ENCODE measurements at places on chromosomes 11 and 22.

DNA sequence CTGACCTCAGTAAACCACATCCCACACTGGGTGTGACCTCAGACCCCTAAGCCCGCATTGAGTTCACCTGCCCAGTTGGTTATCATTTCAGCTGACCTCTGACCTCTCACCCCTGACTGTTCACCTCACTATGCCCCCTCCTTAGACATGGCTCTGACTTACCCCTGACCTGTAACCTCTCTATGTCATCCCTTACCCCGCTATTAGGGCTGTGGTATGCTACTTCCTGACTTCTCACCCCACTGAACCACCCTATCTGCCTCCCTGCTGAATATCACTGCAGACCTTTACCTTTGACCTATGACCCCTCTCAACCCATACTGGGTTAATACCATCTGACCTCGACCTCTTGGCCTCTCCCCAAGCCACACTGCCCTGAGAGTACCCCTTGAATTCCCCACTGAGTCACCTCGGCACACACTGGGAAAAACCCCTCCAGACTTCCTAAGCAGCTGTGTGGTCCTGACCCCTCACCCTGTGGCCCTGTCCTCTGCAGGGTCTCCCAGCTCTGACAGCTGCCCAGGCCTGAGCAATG lies 8.3 kb downstream of the PLCB3 start:
- DNase-seq, result no peak

DNA sequence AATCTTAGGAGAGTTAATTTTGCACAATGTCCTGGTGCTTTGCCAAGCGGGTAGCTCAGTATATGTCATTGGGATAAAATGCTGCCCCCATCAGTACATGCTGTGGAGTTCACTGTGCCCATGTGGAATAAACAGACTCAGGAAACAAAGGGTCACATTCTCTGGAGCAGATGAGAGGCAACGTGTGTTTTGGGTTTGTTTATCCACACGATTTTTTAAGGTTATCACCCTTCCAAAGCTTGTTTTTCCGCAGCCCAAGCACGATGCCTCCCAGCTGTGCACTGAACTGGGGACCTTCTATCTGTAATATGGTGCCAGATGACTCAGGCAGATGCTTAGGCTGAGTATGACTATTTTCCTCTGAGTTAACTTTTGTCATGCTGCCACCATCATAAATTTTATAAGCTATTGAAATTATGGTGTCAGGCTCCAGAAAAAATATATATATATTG lies 6.5 kb downstream of the OR4D6 start:
- DNase-seq, result no peak

DNA sequence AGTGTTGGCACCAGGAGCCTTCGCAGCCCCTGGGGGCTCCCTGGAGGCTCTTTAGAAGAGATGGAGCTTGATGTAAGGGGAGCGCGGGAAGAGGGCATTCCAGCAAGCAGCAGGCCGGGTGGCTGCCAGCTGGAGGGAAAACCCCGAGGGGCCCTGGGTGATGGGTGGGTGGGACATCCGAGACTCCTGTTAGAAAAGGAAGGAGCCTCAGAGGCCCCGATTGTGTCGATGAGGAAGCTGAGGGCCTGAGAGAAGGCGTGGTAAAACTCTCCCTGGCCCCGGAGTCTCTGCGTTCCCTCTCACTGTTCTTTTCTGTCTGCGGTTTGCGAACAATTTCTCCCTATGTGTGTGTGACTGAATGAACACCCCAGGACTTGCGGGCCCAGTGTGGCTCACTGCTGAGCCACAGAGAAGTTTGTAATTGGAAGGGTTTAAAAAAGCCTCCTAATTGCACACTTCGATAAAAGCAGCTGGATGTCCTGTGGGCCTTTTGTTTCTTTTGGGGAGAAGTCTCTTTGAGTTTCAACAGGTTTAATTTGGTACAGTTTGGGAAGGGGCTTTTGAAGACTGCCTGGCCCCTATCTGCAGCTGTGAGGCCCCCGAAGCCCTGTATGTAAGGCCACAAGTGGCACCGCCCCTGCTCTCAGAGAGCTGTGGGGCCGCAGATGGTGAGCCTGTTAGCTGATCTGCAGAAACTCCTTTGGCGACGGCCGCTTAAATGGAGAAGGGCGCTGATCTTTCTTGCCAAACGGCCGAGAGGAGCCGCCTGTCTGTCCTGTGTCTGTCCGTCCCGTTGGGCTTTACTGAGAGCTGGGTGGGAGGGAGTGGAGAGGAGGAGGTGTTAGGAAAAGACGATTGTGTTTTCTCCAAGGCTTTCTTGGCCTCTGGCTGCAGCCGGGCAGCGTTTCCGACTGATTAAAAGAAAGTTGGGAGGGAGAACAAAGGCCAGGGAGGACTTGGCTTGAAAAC lies 2.0 kb downstream of the FBLN1 start:
- no peak for DNase-seq

DNA sequence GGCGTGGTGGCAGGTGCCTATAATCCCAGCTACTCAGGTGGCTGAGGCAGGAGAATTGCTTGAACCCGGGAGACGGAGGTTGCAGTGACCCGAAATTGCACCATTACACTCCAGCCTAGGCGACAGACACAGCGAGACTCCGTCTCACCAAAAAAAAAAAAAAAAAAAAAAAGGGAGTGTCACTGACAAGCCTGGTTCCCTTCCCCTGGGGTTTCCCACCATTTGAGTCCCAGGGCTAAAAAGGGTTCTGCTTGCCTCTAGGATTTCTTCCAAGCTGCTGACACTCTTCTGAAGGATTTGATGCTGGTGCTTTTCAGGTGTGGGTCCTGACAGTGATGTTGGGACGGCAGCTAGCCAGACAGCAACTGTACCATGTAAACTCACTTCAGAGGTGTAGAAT lies 1.3 kb upstream of the CCDC88B start:
- no peak for DNase-seq

DNA sequence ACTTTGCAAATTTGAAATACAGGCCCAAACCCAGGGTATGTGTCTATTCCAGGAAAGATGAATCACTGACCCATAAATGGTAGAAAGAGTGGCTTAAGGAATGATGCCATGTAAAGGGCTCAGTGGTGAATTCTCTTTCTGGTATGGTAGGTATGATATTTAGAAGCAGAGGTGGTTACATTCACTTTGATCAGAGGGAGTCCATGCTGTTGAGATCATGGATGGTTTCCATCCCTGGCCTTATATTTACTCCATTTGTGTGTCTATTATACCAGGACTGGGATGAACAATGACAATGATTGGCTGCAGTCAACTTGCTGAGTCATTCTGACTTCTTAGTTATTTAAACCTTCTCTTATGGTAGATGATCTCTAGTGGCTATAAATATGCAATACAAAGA lies 419.8 kb upstream of the LRRC4C start:
- DNase-seq, result no peak

DNA sequence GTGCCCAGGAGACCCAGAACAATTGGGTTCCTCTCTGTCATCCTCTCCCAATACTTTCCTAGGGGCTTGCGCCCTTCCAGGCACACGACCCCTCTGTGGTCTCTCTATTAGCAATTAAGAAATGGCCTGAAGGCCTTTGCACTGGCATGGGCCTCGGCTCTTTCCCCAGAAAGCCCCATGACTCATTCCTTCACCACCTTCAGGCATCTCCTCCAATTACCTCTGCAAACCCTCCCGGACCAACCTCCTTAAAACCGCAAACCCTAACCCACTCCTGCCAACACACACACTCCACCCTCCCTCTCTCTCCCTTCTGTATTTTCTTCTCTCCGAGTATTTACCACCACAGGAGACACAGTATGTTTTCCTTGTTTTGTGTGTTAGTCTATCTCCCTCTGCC lies 36.7 kb downstream of the LARGE1 start:
- DNase-seq, result no peak

Measured in stimulated activated CD4-positive, alpha-beta T cell treated with anti-CD3 and anti-CD28 coated beads, Interleukin-4, amount 100 ng/mL, for 1 hour (primary cell).